ENCODE measurements at places on chromosomes 5 and 9.
A peak's percentile ranks its signal among the peaks of the same experiment; 100 is the strongest.

- DNase-seq = no peak
These were observed 102.0 kb downstream of the MVB12B start for GRCh38 chr9:126428534-126429175.

DNA sequence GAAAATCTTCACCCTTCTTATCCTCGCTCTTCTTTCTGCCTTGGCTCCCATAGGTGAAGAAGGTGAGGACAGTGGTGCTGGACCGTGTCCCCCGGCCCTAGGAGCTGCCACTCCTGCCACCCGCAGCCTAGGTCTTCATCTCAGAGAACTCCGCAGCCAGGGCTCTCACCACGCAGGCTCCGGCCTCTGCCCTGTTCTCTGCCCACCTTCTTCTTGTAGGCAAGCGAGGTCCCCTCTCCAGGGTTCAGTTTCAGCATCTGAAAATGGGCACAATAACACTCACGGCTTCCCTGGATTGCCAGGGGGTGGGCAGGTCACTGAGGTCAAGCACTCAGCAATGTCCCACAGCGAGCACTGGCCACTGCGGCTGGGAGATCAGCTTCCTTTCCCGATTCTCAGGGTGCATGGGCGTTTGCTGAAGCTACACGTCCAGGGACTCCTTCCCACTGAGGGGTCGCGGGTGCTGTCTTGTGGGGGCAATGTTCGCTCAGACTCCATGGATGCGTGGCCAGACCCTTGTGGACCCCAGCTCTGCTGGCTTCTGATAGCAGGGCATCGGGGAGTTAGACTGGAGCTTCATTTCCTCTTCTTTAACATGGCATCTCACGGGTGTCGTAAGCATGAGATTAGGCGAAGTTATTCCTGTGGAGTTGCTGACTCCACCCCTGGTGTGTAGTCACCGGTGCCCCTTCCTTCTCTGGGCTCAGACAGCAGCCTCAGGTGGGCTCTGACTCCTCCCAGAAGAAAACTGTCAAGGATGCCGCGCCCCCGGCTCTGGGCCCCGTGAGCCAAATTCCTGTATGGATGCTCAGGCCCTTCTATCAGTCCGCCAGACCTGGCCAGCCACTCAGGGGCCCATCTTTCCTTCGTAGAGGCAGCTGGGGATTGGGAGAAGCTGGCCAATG lies 145.1 kb upstream of the IRX2 start:
- no peak for DNase-seq

- DNase-seq = no peak
These were observed 229.4 kb downstream of the CDK5RAP2 start for GRCh38 chr9:120350596-120350995.

- DNase-seq = peak; percentile 38
These were observed 635 bp downstream of the IFT74 start for GRCh38 chr9:26956860-26957233.

- DNase-seq = no peak
These were observed 36.4 kb downstream of the MTMR12 start for GRCh38 chr5:32276173-32276853.

GRCh38 chr5:177973066-177973635 lies 22.9 kb downstream of the PROP1 start:
- no peak for DNase-seq

DNA sequence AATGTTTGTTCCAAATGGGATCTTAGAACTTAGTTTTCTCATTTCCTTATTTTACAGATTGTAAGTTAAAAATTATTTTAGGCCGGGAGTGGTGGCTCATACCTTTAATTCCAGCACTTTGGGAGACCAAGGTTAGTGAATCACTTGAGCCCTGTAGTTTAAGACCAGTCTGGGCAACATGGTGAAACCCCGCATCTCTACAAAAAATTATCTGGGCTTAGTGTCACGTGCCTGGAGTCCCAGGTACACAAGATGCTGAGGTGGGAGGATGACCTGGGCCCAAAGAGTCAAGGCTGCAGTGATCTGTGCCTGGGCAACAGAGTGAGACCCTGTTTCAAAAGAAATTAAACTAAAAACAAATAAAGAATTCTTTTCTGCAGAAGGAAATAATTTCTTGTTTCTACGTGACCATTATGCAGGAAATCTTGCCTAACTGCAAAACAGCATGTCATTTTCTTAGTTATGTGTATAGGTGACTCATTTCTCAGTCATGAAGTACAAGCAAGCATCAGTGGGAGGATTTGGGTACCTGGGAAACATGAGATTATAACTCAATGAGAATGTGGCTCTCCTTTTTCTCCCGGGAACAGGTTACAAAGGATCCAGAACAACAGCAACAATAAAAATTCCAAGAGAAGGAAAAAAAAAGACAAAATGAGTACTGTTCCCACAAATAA lies 375.1 kb upstream of the ST8SIA4 start:
- DNase-seq = no peak

- DNase-seq = no peak
These were observed 2376.7 kb downstream of the MAT2B start for GRCh38 chr5:165882099-165882498.

GRCh38 chr5:78109891-78110324 lies 184.6 kb downstream of the AP3B1 start:
- DNase-seq = no peak

- no peak for DNase-seq
These were observed 8.1 kb downstream of the PPP3R2 start for GRCh38 chr9:101586651-101587050.

DNA sequence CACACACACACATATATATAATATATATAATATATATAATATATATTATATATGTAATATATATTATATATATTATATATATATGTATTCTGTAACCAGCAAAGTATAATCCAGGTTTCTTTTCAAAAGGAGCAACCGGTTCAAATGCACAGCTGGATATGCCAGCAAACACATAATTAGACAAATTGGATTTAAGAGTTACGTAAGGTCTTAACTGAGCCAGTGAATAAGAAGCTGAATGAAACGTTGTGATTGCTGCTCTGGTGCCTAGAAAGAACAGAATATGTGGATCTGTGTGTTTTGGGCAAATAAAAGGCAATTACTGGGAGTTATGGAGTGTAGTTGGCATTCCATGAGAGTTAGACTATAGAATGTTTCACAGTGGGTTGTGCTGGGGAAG lies 178.1 kb downstream of the SLF1 start:
- no peak for DNase-seq

- DNase-seq = no peak
These were observed 30.0 kb downstream of the CARD6 start for GRCh38 chr5:40871177-40871576.

DNA sequence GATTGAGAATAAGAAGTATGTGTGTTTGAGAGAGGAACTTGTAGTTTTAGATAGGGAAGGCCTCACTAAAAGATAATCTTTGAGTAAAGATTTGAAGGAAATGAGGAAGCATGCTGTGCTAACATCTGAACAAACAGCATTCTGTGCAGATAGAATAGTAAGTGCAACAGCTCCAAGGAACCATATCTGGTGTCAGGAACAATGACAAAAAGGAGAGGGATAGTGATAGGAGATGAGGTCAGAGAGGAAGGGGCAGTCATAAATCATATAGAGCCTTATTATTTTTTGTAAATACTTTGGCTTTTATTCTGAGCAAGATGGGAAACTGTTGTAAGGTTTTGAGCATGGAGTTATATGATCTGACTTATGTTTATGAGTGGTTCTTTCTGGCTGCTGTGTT lies 3.8 kb downstream of the MRPL22 start:
- peak; percentile 5 for DNase-seq

- peak; percentile 59 for DNase-seq
These were observed 17.6 kb downstream of the SLCO6A1 start for GRCh38 chr5:102481054-102481715.

DNA sequence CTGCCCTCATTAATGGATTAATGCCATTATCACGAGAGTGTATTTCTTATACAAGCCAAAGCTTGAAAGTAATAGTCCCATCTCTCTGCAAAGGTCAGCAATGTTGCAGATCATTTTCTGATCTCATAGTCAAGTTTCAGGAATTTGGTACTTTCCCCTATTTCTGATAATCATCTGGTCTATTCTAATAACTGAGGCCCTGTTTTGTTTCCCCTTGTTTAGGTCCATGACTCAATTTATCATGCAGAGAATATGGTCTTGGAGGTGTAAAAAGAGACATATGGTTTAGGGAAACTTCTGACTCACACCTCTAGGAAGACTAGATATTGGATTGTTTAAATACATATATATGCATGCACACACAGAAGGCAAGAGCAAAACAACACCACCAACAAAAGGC lies 339.3 kb upstream of the NUDT12 start:
- DNase-seq = no peak

GRCh38 chr5:140246378-140247122 lies 56.4 kb downstream of the PFDN1 start:
- DNase-seq = no peak

- DNase-seq = no peak
These were observed 5.9 kb downstream of the FAM78A start for GRCh38 chr9:131270171-131271015.

DNA sequence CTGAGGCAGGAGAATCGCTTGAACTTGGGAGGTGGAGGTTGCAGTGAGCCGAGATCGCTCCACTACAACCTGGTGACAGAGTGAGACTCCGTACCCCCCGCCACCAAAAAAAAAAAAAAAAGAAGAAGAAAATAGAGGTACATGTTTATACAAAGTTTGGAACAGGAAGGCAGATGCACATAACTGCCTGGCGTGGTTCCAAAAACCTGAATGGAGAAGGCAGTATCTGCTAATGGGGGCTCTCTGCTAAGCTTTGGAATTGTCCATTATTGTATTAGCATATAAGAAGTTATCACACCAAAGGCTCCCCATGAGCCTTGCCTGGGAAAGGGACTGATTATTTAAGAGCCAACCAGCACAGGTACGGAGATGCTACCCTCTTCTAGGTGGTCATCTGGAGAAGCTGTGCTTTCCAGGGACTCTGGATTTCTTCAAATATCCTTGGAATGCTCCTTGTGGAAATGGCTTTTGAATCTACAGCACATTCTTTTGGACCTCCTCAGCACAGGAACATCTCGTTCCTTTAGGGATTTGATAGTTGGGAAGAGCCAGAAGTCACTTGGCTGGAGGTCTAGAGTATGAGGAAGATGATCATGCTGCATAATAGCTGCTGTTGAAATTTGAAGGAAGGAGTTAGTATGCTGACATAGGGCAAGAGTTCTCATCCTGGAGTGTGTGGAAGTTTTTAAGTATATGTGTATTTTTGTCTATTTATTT lies 42.5 kb upstream of the ABCA1 start:
- DNase-seq = no peak

- DNase-seq = no peak
These were observed 9.8 kb upstream of the GNE start for GRCh38 chr9:36268007-36268427.

DNA sequence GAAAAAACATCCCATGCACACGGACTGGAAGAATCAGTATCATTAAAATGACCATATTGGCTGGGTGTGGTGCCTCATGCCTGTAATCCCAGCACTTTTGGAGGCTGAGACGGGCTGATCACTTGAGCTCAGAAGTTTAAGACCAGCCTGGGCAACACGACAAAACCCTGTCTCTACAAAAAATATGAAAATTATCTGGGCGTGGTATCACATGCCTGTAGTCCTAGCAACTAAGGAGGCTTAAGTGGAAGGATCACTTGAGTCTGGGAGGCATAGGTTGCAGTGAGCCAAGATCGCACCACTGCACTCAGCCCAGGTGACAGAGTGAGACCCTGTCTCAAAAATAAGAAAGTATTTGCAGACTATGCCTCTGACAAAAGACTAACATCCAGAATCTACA lies 68.4 kb downstream of the TTC39B start:
- DNase-seq = no peak

DNA sequence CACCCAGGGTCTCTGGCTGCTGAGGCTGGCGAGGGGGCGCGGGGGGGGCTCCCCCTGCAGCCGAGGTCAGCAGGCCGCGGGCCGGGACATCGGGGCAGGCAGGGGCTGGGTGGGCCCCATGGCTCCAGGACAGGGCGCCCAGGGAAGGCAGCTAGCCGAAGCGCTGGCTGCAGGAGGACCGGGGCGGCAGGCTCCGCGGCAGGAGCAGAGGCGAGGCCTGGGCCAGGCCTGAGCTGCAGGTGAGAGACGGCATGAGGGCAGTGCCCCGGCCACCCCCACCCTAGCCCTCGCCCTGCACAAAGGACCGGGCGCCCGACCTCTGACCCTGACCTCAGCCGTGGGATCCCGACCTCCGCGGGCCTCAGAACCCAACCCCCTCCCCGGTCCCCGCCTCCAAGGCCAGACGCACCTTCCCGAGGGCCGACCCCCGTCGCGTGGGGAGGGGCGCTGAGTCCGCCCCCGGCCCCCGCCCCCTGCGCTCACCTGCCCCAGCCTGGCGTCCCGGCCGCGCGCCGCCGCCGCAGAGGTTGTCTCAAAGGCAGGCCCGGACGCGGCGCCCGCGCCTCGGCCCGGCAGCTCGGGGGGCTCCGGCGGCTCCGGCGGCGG lies 431 bp downstream of the RNF208 start:
- DNase-seq = no peak

GRCh38 chr5:74162524-74162923 lies 478.0 kb downstream of the ENC1 start:
- no peak for DNase-seq

- no peak for DNase-seq
These were observed 145.7 kb downstream of the CWC27 start for GRCh38 chr5:64914396-64914795.

- DNase-seq = no peak
These were observed 19.5 kb upstream of the SNAPC3 start for GRCh38 chr9:15403155-15403554.

GRCh38 chr5:83865579-83865978 lies 144.9 kb upstream of the HAPLN1 start:
- no peak for DNase-seq

DNA sequence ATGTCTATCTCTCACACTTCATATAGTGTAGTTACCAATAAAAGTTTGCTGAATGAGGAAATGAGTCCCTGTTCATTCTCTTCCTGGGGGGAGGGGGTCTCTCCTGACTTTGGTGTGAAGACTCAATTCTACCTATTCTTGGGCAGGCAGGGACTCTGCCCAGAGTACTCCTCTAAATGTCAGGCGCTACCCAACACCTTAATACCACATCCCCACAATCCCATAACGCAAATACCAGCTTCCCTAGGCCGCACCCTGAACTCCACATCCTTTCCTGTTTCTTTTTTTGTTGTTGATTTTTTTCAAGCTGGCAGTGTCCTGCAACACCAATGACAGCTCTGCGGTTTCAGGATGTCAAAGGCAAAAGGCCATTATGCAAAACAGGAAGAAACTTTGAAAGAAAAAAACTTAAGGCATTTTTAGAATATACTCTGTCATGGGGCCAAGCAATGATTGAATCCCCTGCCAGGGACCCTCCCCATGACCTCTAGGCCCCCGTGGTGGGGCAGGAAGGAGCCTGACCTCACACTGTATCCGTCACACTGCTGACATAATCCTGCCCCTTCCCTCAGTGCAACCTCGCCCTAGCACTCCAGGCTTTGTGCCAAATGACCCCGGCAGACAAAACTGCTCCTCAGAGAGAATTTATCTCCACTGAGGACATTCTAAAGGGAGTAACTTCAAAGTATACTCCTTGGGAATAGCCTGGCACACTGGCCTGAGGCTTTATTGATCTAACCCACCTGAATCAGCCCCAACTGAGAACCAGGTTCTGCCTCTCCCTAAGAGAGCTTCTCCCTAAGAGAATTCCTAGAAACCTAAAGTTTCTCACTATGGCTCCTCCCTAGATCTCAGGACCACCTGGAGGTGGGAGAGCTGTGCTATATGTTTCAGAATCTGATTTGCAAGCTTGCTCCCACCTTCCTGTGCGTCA lies 8.0 kb downstream of the B4GALT1 start:
- no peak for DNase-seq

- DNase-seq = no peak
These were observed 123.0 kb downstream of the ADAMTSL1 start for GRCh38 chr9:18596920-18597319.

All from NCI-H2081 (cell line).